ENCODE measurements at places on chromosomes 11 and 22.

DNA sequence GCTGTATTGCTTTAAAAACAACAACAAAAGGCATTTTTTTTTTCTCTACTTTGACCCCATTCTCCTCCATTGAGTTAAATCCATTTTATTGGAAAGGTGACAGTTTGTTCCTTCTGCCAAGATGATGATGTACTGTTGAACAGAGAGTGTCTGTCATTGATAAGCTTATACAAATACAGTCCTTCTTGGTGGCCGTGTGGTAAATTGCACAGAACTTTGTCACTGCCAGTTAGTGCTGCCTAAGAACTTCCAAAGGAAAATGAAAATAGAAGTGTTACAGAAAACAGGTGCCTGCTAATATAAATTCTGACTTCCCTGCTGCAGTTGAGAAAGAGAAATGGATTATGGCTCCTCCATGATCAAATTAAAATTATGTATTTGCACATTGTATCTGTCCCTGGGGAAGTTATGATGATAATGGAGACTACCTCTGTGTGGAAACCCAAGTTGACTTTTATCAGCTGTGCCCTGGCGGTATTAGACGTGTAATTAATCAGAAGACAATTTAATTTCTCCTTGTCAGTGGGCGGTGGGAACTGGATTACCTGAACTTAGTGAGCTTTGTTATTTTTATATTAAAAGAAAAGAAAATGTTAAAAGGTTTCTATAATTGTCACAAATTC lies 546.7 kb downstream of the CNTN5 start:
- DNase-seq: no peak

- DNase-seq: no peak
These were observed 206.0 kb downstream of the DYNC2H1 start for GRCh38 chr11:103315248-103315647.

DNA sequence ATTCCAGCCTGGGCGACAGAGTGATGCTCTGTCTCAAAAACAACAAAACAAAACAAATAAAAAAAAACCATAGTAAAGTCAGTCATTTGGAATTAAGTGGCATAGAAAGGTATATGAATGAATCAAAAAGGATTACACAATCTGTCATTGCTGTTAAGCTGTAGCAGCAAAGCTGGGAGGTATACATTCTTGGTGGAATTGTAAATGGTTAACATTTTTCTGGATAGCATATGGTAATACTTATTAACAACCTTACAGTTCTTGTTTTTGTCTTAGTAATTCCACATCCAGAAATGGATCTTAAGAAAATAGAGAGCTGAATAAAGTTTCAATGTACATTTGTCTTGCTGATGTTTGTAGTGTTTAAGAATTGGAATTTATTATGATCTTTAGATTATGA lies 30.0 kb downstream of the DDX10 start:
- no peak for DNase-seq

DNA sequence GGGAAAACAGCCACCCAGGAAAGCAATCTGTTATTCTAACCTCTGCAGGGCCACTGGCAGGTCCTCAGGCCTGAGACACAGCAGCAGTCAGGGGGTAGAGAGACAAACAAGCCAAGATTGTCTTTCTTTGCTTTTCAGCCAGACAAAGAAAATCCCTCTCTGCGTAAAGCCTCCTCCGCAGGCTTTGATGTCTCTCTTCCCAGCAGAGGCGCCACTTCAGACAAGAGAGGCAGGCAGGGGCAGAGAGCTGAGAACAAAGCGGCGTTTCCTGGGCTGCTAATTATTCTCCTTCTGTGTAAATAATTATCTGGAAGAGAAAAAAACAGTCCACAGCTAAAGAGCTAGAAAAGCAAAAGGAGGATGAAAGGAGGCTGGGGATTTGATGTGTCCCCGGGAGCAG lies 102.7 kb upstream of the SEZ6L start:
- no peak for DNase-seq

- DNase-seq: no peak
These were observed 1.2 kb downstream of the DDX17 start for GRCh38 chr22:38504731-38505540.

GRCh38 chr22:37077802-37078448 lies 26.4 kb downstream of the KCTD17 start:
- DNase-seq: peak; percentile 36

DNA sequence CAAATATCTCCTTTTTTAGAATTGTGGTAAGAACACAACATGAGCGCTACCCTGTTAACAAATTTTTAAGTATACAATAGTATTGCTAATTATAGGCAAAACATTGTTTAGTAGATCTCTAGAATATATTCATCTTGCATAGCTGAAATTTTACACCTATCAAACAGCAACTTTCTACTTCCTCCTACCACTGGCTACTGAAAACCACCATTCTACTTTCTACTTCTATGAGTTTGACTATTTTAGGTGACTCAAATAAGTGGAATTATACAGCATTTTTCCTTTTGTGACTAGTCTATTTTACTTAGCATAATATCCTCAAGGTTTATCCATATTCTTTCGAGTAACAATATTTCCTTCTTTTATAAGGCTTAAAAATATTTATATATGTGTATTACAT lies 128.4 kb downstream of the FAM76B start:
- no peak for DNase-seq

DNA sequence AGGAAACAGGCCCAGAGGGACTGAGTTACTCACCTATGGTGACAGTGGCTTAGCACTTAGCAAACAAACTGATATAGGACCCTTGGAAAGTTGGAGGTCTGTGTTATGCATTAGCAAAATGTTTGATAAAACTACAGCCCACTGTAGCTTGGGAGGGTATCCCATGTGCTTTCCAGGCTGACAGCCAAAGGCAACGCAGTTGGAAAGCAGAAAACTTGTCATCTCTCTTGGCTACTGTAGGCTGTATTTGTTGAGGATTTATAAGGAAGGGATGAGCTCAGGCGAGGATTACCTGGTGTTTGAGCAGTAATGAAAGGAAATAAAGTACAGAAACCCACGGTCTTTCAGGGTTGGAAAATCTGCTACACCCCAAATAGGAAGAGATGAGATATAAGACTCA lies 23.8 kb downstream of the SDHAF2 start:
- no peak for DNase-seq

- no peak for DNase-seq
These were observed 15.0 kb upstream of the ALX4 start for GRCh38 chr11:44324749-44325525.

GRCh38 chr11:22341588-22341931 lies 3.4 kb downstream of the SLC17A6 start:
- DNase-seq: no peak

DNA sequence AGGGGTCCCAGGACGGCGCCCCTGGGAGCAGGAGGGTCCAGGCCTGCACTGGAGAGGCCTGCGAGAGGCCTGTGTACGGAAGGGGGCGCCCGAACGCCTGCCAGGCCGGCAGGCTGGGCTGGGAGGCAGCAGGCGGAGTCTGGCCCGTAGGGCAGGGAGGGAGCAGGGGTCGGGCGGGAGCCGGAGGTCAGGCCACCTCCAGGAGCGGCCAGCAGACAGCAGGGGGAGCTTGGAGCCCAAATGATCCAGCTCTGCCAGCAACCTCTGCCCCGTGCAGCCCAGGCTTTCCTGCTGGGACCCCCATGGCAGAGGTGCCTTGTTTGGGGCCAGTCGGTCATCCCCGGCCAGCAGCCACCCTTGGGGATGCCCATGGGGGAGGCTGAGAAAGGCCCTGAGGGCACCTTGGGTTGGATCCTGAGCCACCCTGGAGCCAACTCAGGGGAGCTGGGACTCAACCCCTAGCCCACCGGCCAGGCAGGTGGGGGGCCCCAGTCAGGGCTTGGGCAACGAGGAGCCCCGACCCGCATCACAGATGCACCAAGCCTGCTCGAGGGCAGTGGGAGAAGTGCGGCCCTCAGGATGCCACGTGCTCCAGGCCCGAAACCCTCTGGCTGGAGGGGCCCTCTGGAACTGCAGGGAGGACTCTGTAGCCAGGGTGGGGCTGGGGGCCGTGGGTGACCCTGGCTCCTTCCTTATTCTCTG lies 9.6 kb upstream of the SYT8 start:
- peak; percentile 49 for DNase-seq

GRCh38 chr11:15937601-15938120 lies 418.7 kb downstream of the SOX6 start:
- no peak for DNase-seq

DNA sequence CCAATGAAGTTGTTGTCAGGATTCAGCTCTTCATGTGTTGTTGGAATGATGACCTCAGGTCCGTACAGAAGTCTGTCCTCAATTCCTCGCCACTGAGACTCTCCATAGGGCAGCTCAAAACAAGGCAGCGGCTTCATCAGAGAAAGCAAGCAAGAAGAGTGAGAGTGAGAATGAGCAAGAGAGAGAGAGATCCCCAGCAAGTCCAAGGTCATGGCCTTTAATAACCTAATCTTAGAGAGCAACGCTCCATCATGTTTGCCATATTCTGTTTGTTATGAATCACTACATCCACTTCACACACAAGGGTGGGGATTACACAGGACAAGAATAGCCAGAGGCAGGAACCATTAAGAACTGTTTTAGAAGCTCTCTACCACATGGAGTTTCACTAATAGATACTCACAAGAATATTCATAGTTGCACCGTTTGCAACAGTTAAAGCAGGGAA lies 23.3 kb upstream of the MMP7 start:
- DNase-seq: no peak

DNA sequence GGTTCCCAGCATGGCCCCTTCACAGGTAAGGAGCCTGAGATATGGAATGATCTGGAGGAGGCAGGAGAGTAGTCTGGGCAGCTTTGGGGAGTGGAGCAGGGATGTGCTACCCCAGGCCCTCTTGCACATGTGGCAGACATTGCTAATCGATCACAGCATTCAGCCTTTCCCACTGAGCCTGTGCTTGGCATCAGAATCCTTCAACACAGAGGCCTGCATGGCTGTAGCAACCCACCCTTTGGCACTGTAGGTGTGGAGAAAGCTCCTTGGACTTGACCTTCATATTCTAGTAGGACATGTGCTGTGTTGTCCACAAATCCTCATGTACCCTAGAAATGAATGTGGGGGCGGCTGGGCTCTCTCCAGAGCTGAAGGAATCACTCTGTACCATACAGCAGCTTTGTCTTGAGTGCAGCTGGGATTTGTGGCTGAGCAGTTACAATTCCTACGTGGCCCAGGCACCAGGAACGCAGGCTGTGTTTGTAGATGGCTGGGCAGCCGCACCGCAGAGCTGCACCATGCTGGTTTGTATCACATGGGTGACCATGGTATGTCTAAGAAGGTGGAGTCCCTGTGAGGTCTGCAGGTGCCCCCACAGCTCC lies 21.8 kb upstream of the PPP6R3 start:
- no peak for DNase-seq

DNA sequence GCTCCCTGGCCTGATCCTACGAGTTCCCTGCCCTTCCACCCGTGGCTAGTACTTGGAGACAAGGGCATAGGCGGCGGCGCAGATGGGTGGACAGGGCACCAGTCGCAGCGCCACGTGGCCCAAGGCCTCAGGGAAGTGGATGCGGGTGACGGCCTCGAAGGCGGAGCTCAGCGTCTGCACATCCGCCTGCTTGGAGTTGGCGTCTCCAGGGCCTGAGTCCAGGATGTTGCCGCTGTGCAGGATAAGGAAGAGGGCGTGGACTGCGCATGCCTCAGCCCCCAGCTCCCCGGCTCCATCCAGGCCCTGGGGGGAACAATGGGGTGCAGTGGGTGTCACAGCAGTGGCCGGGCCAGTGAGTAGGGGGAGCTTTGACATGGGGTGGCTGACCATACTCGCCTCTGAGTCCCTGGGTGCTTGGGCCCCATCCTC lies 6.6 kb downstream of the PITPNM1 start:
- DNase-seq: no peak

GRCh38 chr11:75072582-75072981 lies 24.1 kb downstream of the OR2AT4 start:
- no peak for DNase-seq

DNA sequence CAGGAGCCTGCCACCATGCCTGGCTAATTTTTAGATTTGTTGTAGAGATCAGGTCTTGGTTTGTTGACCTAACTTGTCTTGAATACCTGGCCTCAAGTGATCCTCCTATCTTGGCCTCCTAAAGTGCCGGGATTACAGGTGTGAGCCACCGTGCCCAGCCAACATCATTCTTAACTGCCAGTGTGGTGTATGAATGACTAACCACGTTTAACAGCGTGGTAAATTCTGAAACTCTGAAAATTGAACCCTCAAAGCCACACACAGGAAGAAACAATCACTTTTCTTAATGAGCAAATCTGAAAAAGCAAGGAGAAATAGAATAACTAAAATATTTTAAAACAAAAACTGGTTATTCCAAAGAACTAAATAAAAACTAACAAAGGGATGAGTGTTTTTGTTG lies 7.4 kb downstream of the TMEM9B start:
- DNase-seq: no peak

DNA sequence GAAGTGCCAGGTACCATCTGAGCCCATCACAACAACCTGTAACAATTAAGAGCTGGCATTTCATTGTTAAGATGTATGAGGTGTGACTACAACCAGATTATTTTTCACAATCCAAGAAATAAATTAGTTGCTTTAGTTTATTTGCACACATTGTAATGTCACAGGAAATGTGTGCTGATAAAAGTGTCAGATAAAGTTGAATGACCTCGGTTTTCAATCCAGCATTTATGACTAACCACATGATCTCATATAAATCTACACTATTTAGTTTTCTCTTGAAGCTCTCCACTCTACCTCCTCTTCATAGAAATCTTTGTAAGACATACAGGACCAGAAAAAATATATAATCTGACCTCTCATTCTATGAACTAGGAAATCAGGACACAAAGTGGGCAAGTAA lies 166.2 kb downstream of the PGR start:
- DNase-seq: no peak

- DNase-seq: no peak
These were observed 48.9 kb downstream of the NARS2 start for GRCh38 chr11:78525720-78526119.

- DNase-seq: peak; percentile 45
These were observed 23.2 kb upstream of the BIRC3 start for GRCh38 chr11:102293873-102294601.

Measured in CMK (cell line).